Pulmonary artery endothelial cell (primary cell): ENCODE measurements at places on chromosomes 3 and 15. TPM values are rescaled to one million over a fixed set of nuclear protein-coding genes. Genes with fewer than 3 reads are reported as not detected.

SAMD7 gene
- total RNA-seq: not detected in 2 replicates

C3orf49 gene
- not detected in 2 replicates for total RNA-seq

HIGD2B gene
- 0.07 and 0.13 TPM in 2 replicates for total RNA-seq

KLHL40 gene
- total RNA-seq: not detected in 2 replicates

FOXB1 gene
- not detected in 2 replicates for total RNA-seq

ROPN1 gene
- total RNA-seq: not detected in 2 replicates

PRSS50 gene
- total RNA-seq: not detected in 2 replicates

SNX22 gene
- 1.3 and 3.6 TPM in 2 replicates for total RNA-seq

SLC28A1 gene
- not detected in 2 replicates for total RNA-seq

SLC2A2 gene
- not detected in 2 replicates for total RNA-seq

GCNT3 gene
- total RNA-seq: 0.14 TPM in 1 of 2 replicates, not detected in the other

APOD gene
- total RNA-seq: 1.3 and 25.1 TPM in 2 replicates

CAPN3 gene
- 0.21 and 0.26 TPM in 2 replicates for total RNA-seq

TMEM43 gene
- 103 and 145 TPM in 2 replicates for total RNA-seq

PYGO1 gene
- 0.28 and 0.59 TPM in 2 replicates for total RNA-seq
